ENCODE measurements at places on chromosomes 12 and 14. TPM values are rescaled to one million over a fixed set of nuclear protein-coding genes. Genes with fewer than 3 reads are reported as not detected.

Gene RNF10
- polyA plus RNA-seq = 111 TPM

Gene NUMB
- 58.3 TPM for polyA plus RNA-seq

Gene PMEL
- polyA plus RNA-seq = 1.1 TPM

Gene MMP19
- not detected for polyA plus RNA-seq

Gene NFATC4
- 0.20 TPM for polyA plus RNA-seq

All from IgD-negative memory B cell (primary cell).